GM23248 (cell line): ENCODE measurements at places on chromosomes 7 and 10. TPM values are rescaled to one million over a fixed set of nuclear protein-coding genes. Genes with fewer than 3 reads are reported as not detected.

Gene ZC3HAV1
- polyA plus RNA-seq, result 28.8 and 29.9 TPM in 2 replicates

Gene PTTG1IP2
- not detected in 2 replicates for polyA plus RNA-seq

GRCh38 chr7:155808549-155809331 lies 3.5 kb downstream of the SHH start:
- DNase-seq, result no peak

- DNase-seq, result no peak
Observed at GRCh38 chr10:104617831-104618230, 23.3 kb upstream of the SORCS3 start.

DNA sequence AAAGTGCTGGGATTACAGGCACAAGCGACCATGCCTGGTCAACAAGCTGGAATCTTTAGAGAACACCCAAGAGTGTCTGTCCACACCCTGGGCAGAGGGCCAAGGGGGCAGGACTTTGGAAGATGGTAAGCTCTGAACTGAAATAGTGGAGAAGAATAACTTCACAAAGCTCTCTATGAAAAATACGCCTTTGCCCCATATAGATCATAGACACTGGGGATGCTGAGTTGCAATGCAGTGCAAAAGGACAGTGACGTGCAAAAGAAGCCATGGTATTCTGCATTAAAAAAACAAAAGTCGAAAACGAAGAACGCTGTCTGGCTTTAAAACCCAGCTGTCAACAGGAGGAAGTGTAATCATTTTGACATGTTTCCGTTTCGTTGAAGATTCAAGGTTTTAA lies 353.6 kb downstream of the CALN1 start:
- no peak for DNase-seq

DNA sequence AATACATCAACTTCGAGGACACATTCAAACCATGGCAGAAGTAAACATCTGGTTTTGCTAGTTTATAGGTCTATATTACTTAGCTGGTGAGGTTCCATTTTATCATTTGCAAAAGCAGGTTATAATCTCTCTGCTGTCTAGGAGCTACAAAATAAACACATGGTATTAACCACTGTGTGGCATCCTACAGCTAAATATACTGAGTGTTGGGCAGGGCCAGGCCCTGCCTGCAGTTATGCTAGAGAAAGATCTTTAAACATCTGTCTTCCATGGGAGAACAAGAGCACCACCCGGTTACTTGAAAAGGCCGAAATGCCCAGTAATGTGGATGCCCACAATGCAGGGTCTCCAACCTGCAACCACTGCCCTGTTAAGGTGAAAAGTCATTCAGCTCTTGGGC lies 20.6 kb upstream of the FKBP9 start:
- peak; percentile 25 for DNase-seq
